Hindlimb muscle (tissue), 1 donor: ENCODE measurements at places on chromosomes 6 and 20. TPM values are rescaled to one million over a fixed set of nuclear protein-coding genes. Genes with fewer than 3 reads are reported as not detected.

GLP1R gene
- not detected for polyA plus RNA-seq

DNA sequence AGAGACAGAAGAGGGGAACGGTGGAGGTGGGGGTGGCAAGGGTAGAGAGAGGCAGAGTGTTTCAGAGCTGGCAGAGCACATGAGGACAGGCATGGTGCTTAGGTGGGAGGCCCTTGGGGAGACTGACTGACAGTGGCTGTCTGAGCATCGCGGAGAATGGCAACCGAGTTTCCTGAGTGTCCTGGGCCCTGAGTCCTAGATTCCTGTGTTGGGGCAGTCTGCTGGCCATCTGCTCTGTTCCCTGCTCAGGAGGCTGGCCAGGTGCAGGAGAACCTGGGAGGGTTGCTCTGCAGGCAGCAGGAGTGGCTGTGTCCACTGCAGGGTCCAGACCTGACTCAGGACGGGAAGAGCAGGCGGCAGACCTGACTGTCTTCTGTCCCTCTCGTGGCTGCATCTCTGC lies 248.9 kb downstream of the LRFN2 start:
- DNase-seq = no peak

- no peak for DNase-seq
Observed at GRCh38 chr6:48144021-48144420, 33.0 kb upstream of the PTCHD4 start.

GRCh38 chr6:154386848-154387717 lies 30.5 kb upstream of the IPCEF1 start:
- no peak for DNase-seq

- no peak for DNase-seq
Observed at GRCh38 chr6:11492464-11493290, 44.9 kb upstream of the TMEM170B start.
